Subcutaneous adipose tissue (tissue), 4 donors: ENCODE measurements at places on chromosomes 11 and 22. TPM values are rescaled to one million over a fixed set of nuclear protein-coding genes. Genes with fewer than 3 reads are reported as not detected.

Gene E2F8
- total RNA-seq, result 0.34 TPM

Gene PGA5
- total RNA-seq, result 0.51 TPM

Gene GUCY1A2
- 17.0 TPM for total RNA-seq

Gene NAT10
- 29.0 TPM for total RNA-seq

Gene MAJIN
- total RNA-seq, result not detected

Gene WBP2NL
- 1.5 TPM for total RNA-seq

Gene NAV2
- total RNA-seq, result 31.5 TPM

Gene C1QTNF5
- 41.2 TPM for total RNA-seq

Gene KRTAP5-10
- not detected for total RNA-seq

Gene NOX4
- total RNA-seq, result 25.2 TPM

Gene CCDC188
- total RNA-seq, result not detected

Gene DMC1
- total RNA-seq, result not detected

Gene SLC22A6
- total RNA-seq, result not detected

Gene C11orf97
- not detected for total RNA-seq

Gene CATSPER1
- not detected for total RNA-seq

Gene NNMT
- total RNA-seq, result 728 TPM

Gene PATE4
- not detected for total RNA-seq

Gene B3GAT1
- total RNA-seq, result not detected

Gene OR8D4
- not detected for total RNA-seq

Gene PRSS23
- total RNA-seq, result 18.9 TPM

Gene INPPL1
- total RNA-seq, result 43.8 TPM

Gene SLC7A4
- 3.3 TPM for total RNA-seq

Gene IFT27
- total RNA-seq, result 10.7 TPM

Gene PRG2
- total RNA-seq, result 1.0 TPM

Gene OTOG
- total RNA-seq, result not detected

Gene CRYBB2
- not detected for total RNA-seq

Gene DDI1
- total RNA-seq, result not detected

Gene INPP5J
- not detected for total RNA-seq

Gene OR8J3
- not detected for total RNA-seq

Gene OR52N4
- not detected for total RNA-seq

Gene TMA7B
- total RNA-seq, result not detected

Gene TRIM29
- 2.2 TPM for total RNA-seq

Gene PRODH
- 106 TPM for total RNA-seq

Gene SEC14L6
- total RNA-seq, result not detected

Gene OR5M3
- total RNA-seq, result not detected

Gene DEPDC7
- 0.66 TPM for total RNA-seq

Gene TMEM258
- 47.6 TPM for total RNA-seq

Gene FAM180B
- 0.82 TPM for total RNA-seq

Gene SEC14L2
- total RNA-seq, result 3.9 TPM
